ENCODE measurements at places on chromosomes 2 and 18.

DNA sequence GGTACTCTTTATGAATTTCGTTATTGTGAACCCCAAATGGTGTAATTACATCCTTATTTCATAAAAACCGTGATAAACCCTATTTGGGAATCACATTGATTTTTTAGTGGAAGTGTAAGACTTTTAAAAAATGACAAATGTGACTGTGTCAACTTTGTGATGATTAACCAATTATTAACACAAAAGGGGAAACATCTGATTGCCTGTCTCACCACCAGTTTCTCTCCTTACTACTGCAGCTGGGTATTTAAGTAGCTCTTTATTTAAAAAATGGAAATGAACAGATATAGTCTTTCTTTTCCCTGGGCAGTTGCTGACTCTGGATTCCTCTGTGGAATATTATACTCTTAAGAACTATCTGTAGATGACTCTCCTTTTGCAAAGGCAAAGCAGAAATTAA is 11.6 kb upstream of the RPE start:
- no peak for DNase-seq

DNA sequence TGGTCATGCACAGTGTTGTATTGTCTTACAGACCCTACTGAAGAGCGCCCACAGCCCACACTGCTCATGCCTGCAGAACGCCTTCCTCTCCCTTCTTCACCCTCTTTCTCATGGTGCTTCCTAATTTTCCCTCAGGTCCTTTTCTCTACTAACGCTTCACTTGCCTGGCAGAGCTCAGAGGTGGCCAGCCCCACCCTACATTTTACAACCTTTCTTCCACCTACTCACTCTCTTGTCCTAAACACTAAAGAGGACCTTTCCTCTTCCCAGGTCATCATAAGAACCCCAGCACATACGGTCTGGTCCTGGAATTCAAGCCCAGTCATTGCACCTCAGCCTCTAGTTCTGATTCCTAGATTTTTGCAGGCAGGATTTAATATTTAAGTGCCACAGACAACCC is 11.7 kb upstream of the LGALSL start:
- no peak for DNase-seq

DNA sequence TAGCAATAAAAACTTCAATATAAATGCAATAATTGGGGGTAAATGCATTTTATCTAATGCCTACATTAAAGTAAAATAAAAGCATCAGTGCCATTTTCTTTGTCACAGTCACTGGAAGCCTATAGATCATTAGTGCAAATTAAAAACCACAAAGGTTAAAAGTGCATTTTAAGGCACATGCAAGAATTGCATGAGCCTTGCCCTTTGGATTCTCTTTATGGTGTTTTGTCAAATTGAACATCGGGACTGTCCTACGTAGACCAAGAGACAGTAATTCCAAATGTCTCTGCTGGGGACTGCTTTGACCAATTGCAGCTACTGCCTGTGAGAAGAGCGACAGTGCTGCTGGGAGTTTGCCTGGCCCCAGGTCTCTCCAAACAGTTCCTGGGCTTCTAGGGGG is 130.3 kb upstream of the SATB2 start:
- DNase-seq: no peak

DNA sequence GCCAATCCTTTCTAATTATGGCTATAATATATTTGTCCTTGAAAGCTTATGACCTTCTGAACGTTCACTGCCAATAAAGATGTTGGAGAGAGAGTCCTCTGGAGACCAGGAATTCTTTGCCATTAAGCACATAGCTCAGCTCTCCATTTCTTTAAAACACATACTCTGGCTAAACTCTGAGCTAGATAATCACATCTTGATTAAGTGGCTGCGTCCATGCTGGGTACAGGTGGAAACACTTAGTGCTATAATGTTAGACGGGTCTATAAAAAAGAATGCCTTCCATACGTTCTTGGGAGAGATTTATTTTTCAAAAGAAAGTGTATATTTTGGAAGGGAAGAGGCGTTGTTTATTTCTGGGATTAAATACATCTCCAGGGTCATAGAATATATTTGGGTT is 314.5 kb downstream of the LPIN1 start:
- DNase-seq: no peak

- DNase-seq: no peak
Observed at GRCh38 chr2:180609626-180610340, 370.6 kb upstream of the UBE2E3 start.

- no peak for DNase-seq
Observed at GRCh38 chr2:21043744-21044532, at the start of gene APOB. Gene APOB (minus strand): TSS chr2:21044073. CDS start chr2:21043945, 128 bp downstream.

DNA sequence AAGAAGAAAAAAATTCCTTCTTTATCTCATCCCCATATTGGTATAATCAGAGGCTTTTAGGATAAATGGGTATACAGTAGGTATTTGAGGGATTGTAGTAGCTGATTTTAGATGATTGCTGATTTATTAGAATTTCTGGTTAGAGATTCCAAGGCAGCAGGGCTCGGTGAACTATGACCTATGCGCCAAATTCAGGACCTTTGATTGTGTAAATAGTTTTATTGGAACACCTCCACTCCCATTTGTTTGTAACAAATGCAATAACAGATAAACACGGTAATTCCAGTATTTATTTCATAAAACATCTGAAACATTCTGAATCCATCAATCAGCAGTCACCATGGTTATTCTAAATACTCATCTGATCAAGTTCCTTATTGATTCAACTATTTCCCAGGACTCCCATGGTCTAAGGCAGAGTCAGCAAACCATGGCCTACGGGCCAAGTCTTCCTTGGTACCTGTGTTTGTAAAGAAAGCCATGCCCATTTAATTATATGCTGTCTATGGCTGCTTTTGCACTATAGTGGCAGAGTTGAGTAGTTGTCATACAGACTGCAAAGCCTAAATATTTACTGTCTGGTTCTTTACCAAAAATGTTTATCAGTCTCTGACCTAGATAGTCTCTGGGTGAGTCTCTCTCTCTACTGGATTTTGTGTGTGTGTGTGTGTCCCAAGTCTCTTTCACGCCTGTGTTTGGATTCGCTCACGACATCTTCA is 4.3 kb downstream of the MGAT5 start:
- DNase-seq: no peak

DNA sequence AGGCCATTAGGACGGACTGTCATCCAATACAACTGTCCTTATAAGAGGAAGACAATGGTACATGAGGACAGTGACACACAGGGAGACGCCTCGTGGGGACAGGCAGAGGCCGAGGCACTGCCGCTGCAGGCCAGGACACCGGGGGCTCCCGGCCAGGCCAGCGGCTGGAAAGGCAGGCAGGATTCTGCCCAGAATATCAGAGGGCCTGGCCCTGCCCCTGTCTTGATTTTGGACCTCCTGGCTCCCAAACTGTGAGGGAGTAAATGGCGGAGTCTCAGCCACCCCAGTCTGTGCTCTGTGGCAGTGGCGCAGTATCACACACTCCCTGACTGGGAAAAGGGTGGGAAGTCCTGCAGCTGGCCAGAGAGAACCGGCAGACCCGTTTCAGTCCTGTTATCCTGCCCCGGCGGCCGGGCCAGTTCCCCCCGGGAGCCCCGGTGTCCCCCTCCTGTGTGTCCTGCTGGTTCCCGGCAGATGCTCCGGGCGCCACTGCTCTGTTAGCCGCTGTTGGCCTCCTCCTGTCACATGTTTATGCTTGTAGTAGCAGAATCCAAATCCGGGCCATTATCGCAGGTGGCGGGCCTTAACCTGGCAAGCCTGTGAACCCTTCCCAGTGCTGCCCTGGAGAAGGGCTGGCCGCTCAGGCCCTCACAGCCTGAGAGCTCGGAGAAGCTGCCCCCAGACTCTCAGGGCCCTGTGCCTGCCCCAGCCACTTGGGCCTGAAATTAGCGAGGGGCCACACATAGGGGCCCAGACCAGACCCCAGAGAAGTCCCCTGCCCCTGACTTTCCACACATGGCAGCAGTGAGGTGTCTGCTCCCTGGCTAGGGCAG is 31.4 kb upstream of the TAF1B start:
- DNase-seq: no peak

DNA sequence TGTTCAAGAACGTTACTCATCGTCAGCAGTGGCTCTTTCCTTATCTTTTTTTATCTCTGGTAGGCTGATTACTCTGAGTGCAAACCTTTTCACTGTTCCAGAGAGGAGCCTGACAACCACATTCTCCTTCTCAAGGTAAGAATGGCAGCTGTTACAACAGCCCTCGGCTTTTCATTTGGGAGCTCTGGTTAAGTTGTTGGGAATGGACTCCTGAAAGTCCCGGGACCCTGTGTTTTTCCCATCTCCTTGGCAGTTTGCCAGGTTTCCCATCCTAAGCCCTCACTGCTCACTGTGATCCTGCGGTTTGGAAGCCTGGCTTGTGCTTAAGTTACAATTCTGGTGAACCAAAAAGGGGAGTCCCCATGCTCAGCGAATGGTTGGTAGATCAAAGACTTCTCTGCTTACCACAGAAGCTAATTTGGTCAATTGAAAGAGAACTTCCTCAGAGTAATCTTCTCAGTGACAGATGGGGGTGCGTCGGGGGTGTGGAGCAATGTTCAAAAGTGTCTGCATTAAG is 122.3 kb downstream of the LYPD6B start:
- DNase-seq: no peak

DNA sequence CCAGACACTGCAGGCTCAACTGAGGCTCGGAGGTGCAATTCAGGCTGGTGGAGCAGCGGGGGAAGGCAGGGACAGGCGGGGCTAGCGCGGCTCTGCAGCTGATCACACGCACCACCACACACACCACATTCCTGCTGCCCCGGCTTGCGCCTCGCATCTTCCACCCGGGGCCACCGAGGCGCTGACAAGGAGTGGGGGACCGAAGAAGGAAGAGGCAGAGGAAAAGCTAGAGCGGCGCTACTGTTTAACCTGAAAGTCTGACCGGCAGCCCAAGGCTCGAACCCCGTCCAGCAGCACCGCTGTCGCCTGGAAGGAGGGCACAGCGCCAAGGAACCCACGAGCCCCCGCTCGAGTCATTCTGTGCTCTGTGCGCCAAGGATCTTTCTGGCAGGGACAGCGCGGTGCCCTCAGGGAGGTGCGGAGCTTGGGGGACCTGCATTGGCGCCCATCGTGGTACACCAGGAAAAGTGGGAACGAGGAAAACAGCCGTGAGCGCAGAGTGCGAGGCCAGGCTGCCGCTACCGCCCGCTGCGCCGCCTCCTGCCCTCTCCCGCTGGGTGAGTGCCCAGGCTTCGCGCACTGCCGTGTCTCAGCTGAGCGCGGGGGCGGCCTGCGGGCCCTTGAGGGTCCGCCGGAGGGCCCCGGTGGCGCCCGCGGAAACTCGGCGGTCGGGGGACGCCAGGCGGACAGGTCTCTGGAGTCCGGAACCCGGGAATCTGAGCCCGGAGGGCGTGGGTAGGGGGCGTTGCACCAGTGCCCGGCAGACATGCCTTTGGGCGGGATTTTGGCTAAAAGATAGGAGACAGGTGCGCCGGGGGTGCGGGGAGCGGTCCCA is 860 bp upstream of the KCNJ3 start:
- DNase-seq: no peak

GRCh38 chr2:233145726-233146125 is 85.6 kb downstream of the INPP5D start:
- no peak for DNase-seq

DNA sequence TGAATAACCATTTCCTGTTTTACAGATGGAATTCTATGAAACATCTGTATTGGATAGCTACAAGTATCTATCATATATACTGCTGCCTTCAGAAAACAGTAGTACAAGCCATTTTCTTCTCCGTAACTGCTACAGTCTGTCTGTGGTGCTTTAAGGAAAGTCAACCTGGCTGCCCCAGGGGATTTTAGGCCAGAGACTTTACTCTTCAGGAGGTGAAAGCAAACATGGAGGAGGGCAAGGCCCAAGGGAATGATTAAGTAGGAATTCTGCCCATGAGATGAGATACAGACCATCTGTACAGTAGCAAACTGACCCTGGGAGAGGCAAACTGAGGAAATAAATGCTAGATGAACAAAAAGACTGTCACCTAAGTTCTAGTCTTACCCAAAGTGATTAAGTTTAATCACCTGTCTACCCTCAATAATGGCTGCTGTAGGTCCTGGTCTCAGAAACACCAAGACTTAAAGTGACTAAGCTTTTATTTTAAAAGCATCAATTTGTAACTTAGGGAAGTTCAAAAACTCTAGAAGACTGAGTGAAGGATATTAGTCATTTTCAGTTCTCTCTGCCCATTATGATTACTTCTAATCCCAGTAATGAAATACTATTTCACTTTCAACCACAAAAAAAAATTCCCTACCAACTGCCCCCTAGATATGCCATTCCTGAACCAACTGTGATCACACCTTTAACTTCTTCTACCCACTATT is 14.8 kb downstream of the MBD2 start:
- DNase-seq: no peak

DNA sequence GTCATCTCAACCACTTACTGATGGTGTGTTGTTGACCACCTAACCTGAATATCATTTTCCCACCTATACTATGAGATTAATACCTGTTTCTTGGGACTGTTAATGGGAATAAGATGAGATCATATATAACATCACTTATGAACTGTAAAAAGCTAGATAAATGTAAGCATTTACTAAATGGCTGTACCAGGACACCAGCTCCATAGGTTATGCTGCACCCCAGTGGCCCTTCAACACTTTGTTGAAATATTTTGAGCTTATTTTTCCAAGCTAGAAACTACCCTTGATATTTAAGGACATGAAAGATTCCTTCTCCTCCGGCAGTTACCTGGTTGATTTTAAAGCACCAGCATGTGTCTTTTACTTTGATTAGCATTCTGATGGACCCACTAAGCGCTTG is 138.0 kb upstream of the CDCA7 start:
- no peak for DNase-seq

- DNase-seq: no peak
Observed at GRCh38 chr2:202187570-202187969, 50.8 kb downstream of the SUMO1 start.

DNA sequence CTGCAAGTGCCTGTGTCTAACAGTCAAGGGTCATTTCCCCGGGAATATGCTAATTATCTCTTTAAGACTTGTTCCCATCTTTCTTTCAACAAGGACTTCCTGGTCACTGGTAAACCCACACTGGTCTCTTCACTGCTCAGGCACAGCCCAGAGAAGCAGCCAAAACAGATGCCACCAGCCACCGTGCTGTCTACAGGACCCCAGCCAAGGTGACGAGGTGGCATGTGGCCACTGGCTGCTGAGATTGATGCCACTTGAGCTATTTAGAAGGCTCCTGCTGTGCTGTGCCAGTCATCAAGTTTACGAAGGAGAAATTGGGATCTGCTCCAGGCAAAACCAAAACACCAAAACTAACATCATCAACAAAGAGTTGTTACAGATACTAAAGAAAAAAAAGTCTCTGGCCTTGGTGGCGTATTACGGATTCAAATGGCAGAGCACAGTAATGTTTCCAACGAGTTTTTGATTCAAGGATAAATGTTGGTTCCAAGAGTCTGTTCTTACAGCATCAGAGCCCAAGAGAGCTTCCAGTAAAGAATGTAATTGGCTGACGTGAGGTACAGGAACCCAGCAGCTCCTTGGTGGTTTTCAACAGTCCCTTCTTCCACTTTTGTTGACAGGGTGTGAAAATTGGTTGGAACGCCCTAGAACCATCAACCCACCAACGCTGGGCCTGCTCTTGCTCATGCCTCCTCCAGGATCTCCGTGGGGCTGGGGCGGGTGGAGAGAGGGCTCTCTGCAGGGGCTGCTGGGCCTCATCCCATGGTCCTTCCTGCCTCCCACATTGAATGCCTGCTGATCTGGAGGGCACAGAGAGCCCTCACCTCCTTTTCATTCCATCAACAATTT is 63.7 kb upstream of the ZCCHC2 start:
- DNase-seq: no peak
